A375 (cell line): ENCODE measurements at places on chromosomes 6 and 20. TPM values are rescaled to one million over a fixed set of nuclear protein-coding genes. Genes with fewer than 3 reads are reported as not detected.

Gene STMND1
- not detected in 2 replicates for total RNA-seq

Gene BPIFB2
- not detected in 2 replicates for total RNA-seq

Gene ATP9A
- total RNA-seq = 14.0 TPM in 2 replicates

Gene CGA
- total RNA-seq = not detected in 2 replicates

Gene FAM209B
- total RNA-seq = 1.1 TPM in 1 of 2 replicates, not detected in the other

Gene ARG1
- total RNA-seq = not detected in 2 replicates

Gene DSP
- total RNA-seq = 6.9 and 7.9 TPM in 2 replicates

Gene RSPH4A
- 0.30 and 0.40 TPM in 2 replicates for total RNA-seq

Gene NOL7
- 93.1 and 96.1 TPM in 2 replicates for total RNA-seq

Gene FAM83D
- 49.2 and 51.1 TPM in 2 replicates for total RNA-seq

Gene DEF6
- 1.0 and 1.5 TPM in 2 replicates for total RNA-seq

Gene JARID2
- 12.9 and 13.4 TPM in 2 replicates for total RNA-seq

Gene GCLC
- total RNA-seq = 16.9 and 18.4 TPM in 2 replicates

Gene BRD2
- 171 and 216 TPM in 2 replicates for total RNA-seq

Gene CYP24A1
- 0.08 TPM in 1 of 2 replicates, not detected in the other for total RNA-seq

Gene TFAP2D
- total RNA-seq = not detected in 2 replicates

Gene BPI
- not detected in 2 replicates for total RNA-seq

Gene COL12A1
- total RNA-seq = 24.8 and 27.5 TPM in 2 replicates

Gene SH3BGRL2
- 2.1 and 2.2 TPM in 2 replicates for total RNA-seq

Gene PAK1IP1
- 33.3 and 35.5 TPM in 2 replicates for total RNA-seq

Gene SUN5
- not detected in 2 replicates for total RNA-seq

Gene CPXM1
- total RNA-seq = 0.05 TPM in 1 of 2 replicates, not detected in the other

Gene SOX18
- 0.72 and 1.2 TPM in 2 replicates for total RNA-seq

Gene BPHL
- 7.0 and 7.1 TPM in 2 replicates for total RNA-seq
